ENCODE measurements at places on chromosomes 4 and X.
A peak's percentile ranks its signal among the peaks of the same experiment; 100 is the strongest.

GRCh38 chrX:300334-300733 lies 18.3 kb downstream of the GTPBP6 start:
- DNase-seq = no peak

GRCh38 chr4:177728361-177729152 lies 286.3 kb upstream of the AGA start:
- DNase-seq = no peak

GRCh38 chrX:44898411-44899221 lies 25.6 kb downstream of the KDM6A start:
- DNase-seq = no peak

DNA sequence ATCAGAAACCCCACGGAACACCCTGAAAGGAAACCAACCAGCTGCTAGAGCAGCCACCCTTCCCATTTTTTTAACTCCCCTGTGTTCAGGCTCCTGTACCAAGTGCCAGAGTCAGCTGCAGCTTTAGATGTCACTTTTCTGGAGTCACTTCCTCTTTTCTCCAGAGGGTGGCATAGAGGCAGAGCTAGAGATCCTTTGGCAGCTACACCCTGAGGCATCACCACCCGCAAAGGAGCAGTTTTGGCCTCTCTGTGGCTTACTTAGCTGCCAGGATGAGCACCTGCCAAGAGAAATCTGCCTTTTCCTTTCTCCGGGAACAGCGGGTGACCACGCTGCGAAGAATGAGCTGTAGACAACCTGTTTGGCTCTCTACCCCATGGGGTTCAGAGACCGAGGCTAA lies 58.0 kb upstream of the CHRDL1 start:
- DNase-seq = peak; percentile 34

DNA sequence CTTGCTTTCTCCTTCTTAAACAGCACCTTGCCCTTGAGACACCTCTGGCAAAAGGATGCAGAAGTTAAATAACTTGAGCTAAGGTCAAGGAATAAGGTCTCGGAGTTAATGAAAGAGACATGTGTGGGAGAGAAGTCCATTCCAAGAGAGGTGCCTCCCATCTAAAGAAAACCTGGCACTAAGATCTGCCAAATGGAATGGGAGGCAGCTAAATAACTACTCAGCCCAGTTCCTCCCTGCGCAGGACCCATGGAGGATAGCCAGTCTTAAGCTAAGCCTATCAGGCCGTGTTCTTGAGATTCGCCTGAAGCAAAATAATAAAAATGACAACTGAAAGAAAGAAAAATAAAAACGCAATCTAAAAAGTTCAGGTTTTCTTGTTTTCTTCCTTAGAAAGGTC lies 20.7 kb upstream of the ELF4 start:
- DNase-seq = no peak

DNA sequence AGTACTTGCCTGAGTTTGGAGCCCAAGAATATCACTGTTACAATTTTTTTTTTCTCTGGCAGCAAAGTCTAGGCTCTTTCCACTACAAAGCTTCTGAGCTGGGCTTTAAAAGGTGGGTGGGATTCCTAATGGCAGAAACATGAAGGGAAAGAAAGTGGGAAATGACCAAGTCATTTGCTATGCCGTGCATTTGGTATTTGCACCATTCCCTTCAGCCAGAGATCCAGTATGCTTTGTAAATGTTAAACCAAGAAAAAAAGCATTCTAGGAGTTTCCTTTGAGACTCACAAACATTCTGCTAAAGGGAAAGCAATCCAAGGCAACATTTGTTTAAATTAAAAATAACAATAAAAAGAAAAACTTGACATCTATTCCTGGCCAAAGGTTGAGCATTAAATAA lies 451.2 kb downstream of the RAB28 start:
- no peak for DNase-seq

DNA sequence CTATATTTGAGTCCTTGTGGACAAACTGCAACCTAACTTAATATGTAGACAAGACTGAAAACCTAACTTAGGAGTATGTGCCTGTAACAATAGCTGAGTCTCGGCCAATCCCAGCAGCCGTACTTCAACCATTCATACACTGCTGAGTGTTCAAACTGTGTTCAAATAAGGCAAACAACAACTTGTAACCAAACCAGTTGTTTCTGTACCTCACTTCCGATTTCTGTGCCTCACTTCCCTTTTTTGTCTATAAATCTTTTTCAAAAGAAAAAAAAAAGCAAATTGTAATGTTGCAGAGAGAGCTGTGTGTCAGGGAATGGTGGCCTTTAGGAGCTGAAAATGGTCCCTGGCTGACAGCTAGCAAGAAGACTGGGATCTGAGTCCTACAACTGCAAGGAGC lies 46.0 kb downstream of the GEMIN8 start:
- no peak for DNase-seq

- DNase-seq = no peak
Measured at GRCh38 chrX:66046612-66047235, 6.8 kb upstream of the VSIG4 start.

- DNase-seq = no peak
Measured at GRCh38 chrX:46308110-46308509, 237.1 kb downstream of the ZNF674 start.
